ENCODE measurements at places on chromosomes 5 and 9. TPM values are rescaled to one million over a fixed set of nuclear protein-coding genes. Genes with fewer than 3 reads are reported as not detected.

The NR3C1 gene
- 149 TPM for total RNA-seq

The MPDZ gene
- 50.3 TPM for total RNA-seq

The SFXN1 gene
- 83.4 TPM for total RNA-seq

The TEK gene
- total RNA-seq, result 0.73 TPM

The GABBR2 gene
- 0.81 TPM for total RNA-seq

All from hair follicle dermal papilla cell (primary cell).